Glutamatergic neuron (in vitro differentiated cells): ENCODE measurements at places on chromosomes 2 and 18.

- DNase-seq = no peak
Observed at GRCh38 chr2:165827016-165827920, 33.2 kb upstream of the GALNT3 start.

DNA sequence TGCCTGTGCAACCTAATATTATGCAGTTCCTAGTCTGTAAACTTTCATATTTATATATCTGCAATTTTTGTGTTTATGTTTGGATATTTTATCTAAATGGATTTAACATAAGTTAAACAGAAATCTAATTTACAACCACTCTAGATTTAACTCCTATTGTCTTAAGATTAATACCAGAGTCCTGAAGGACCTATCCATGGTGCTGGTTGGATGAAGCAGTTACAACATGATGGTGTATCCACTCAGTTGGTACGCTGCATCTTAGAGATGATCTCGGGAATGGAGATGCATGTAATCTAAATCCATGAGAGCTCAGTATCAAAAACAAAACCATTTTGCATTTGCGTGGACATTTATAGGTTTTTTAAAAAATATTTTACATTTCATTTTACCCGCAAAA is 745.9 kb upstream of the SLC8A1 start:
- no peak for DNase-seq

DNA sequence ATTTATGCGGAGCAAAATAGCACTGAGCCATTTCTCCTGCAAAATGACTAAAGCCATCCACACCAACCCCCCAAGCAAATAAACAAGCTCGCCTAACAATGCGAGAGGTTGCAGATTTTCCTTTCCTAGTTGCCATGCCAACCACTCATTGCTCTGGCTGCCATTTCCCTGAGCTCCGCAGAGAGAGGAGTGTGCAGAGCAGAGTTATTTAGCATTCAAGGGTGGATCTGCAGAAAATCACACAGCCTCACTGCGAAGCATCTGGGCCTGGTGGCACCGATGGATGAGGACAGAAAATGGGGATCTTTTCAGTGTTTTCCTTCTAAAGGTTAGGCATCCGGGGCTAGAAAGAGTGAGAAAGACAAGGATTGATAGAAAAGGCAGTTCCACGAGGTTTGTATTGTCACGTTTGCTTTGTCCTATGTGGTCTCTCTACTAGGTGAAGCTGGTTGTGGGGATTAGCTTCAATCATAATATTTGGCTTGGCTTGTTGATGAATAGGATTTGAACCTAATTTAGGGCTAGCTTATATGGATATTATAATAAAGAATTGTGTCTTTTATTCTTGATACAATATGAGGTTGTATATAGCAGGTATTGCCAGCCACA is 110.2 kb upstream of the UNC80 start:
- peak; percentile 33 for DNase-seq

DNA sequence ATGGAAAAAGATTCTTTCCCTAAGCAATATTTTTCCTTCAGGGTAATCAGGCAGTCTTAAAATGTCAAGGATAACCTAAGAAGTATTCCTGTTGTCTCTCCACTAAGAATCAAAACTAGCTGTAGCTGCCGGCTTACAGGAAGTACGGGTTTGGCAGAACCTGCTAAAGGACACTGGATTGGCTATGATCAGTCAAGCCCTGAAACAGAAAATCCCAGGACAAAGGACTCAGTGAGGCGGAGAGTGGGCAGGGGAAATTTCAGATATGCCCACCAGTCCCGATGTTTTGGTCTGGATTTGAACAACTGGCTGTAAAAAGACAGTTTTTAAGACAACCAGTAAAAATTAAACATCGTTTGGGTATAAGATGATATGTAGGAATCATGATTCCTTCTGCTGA is 155.7 kb downstream of the HDAC4 start:
- no peak for DNase-seq

DNA sequence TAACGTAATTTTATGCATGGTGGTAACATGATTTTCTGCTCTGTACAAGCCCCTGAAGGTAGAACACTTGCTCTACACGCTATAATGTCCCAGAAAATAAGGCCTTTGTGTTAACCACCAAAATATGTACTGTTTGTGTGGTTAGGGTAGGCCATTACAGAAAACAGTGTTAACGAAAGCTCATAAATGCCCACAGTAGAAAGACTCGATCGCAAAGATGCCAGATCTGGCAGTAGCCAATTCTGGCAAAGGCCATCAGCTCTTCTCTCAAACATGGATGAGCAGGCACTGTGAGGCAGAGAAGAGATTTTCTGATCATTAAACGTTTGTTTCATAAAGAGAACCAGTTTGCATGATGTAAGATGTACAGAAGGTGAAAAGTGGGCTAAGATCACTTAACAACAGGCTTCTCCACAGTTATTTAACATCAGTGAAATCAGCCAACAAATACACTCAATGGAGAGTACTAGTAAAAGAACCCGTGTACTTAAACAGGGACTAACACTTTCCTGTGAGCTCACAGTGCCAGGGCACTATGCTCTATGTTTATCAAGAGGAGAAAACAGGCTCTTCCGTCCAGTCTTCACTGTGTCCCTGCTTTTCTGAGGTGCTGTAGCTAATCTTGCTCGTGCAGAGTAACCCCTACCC is 80.3 kb downstream of the SPRED2 start:
- DNase-seq = no peak
